ENCODE measurements at places on chromosomes 11 and 22.

DNA sequence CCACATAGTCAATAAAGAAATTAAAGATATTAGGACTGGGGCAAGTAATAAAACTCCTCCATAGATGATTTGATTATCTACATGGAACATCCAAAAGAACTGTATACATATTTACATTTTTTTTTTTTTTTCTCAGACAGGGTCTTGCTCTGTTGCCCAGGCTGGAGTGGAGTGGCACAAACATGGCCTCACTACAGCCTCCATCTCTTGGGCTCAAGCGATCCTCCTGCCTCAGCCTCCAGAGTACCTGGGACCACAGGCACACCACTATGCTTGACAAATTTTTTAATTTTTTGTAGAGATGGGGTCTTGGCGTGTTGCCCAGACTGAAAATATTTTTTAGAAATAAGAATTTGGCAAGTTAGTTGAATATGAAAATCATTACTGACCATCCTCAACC, 24.7 kb downstream of the REXO2 start:
- DNase-seq: no peak

GRCh38 chr22:39308614-39309363, 10.6 kb downstream of the RPL3 start:
- DNase-seq: no peak

DNA sequence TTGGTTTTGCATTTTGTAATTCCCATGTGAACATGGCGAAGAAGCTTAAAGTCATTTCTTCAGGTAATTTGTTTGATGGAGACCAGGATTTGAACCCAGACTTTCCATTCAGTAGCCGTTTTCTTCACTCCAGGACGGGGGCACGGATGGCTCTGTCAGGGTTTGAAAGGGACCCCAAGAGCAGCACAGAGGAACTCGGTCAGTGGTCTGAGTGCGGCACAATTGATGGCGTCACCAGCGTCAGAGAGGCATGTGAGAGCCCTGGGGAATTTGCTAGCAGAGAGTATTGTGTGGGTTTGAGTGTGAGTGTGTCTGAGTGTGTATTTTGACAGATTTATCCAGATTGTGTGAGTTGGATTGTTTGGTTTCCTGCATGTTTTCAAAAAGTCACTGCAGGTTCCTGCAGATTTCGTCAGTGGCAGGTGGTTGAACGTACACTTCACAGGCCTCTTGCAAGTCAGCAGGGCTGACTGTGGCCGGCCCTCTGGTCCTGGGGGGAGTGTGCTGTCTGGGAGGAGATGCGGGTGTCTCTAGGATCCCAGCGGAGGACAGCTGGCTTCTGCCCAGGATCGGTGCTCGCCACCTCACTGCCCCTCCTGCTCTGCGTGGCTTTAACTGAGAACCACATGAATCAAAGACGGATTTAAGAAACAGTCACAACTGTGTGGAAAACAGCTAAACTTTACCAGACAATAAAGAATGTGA, 199.3 kb downstream of the TBC1D22A start:
- DNase-seq: no peak

DNA sequence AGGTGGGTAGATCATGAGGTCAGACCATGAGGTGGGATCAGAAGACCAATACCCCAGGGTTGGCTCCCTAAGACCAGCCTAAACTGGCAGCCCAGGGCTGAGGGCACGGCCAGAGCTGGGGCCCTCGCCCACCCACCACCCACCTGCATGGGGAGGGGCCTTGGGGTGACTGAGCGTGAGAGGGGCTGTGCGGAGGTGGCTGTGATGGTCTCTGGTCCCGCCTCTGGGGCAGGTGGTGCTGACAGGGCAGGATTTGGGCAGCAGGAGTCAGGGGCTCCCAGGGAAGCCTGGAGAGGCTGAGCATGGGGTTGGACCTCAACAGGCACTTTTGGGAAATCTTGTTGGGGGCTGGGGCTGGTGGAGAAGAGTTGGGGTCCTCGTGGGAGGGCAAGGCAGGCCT, 39.8 kb upstream of the MUC5AC start:
- no peak for DNase-seq

- DNase-seq: no peak
Observed at GRCh38 chr11:73152861-73153483, 10.9 kb upstream of the FCHSD2 start.

GRCh38 chr11:58965246-58965985, 26.1 kb downstream of the GLYATL1 start:
- no peak for DNase-seq

DNA sequence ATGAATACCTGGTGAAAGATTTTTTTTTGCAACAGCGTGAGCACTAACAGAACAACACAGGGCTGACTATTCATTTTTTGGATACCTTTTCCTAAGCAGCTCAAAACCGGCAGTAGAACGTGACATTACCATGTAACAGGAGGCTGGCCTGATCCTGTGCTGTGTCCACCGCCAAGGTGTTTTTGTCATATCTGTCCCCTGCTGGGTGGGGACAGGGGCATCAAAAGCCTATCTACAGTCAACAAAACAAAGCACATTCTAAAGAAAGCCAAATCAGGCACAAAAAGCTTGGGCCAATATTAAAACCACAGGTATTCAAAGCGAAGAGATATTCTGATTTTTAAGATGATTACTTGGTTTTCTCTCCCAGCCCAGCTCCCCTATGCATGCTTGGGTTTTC, 151.2 kb downstream of the LRRC4C start:
- DNase-seq: no peak

GRCh38 chr11:16408619-16409018, 52.3 kb upstream of the SOX6 start:
- DNase-seq: no peak

DNA sequence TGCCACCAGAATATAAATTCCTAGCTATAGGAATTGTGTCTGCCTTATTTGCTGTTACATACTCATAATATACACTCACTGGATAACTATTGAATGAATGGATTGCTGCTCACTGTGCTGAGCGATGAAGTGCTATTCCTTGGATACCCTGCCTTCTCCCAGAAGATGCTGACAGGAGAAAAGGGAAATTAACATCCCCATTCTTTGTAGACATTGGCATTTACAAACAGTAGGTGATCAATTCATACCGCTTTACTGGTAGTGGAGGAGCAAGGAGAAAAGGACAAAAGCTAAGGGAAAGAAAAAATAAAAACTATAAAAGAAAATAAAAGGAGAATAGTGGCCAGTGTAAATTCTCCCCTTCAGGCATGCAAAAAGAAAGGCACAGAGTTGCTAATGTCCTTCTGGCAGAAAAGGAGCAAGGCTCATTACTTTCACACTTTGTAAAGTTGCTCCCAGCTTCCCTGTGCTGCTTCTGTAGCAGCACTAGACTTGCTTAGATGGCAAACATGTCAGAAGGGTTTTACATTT, 183.0 kb downstream of the LUZP2 start:
- DNase-seq: no peak

- no peak for DNase-seq
Observed at GRCh38 chr11:118696673-118697226, 17.3 kb upstream of the TREH start.

DNA sequence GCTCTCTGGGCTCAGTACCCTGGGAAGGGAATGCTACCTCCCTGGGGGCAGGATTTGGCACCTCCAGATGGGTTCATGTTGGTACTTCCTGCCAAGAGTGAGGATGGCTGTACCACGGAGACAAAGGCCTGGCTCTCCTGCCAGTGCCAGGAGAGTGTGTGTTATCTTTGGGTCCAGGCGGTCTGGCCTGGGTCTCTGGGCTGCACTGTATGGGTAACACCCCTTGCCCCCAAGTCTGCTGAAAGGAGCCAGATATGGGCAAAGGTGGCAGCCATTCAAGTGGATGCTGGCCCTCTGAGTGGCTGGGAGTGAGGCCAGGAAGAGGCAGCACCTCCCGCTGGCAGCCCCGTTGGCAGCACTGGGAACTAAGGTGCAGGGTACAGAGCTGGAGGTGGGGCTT, 91.5 kb downstream of the NECTIN1 start:
- DNase-seq: no peak

- no peak for DNase-seq
Observed at GRCh38 chr11:20034941-20035340, 125.3 kb downstream of the DBX1 start.

DNA sequence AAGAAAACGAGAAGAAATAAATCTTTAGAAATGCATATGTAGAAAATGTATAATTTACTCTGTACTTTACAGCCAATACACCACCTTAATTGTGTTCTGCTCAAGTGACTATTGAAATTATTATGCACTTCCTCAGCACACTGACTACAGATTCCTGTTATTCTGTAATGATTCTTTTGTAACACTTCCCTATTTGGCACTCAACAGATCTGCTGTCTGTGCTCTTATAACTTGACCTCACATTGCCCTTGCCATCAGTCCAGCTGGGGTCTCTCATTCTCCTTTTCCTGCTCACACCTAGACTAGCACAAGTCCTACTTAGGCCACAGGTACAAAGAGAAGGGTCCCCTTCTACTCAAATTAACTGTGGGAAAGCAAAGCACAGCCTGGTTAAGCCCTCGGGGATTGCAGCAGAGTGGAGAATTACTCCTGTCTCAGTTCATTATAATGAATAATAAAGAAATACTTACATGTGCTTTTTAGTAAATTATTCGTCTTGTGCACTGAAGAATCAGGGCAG, 860.4 kb downstream of the OPCML start:
- DNase-seq: no peak

DNA sequence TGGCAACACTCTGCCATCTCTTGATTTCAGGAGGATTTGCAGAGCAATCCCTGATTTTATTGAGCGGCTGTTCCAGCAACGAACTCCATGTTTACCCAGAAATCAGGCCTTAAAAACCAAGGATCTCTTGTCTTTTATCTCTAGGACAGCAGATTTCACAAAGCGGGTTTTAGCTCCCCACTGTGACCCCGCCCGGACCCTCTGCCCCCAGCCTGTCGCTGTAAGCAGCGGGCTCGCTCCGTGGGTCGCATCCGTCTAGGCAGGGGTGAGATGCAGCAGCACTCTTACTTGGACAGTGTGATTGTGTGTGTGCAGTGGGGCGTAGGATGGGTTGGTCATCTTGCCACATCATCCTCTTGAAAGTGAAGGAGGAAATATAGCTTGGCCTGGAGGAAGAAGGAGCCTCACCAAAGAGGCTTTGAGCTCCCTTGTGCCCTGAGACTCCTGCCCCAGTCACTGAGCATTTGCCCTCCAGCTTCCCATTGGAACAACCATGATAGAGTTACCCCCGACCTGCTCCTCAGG, 189.2 kb upstream of the TBCEL start:
- no peak for DNase-seq

DNA sequence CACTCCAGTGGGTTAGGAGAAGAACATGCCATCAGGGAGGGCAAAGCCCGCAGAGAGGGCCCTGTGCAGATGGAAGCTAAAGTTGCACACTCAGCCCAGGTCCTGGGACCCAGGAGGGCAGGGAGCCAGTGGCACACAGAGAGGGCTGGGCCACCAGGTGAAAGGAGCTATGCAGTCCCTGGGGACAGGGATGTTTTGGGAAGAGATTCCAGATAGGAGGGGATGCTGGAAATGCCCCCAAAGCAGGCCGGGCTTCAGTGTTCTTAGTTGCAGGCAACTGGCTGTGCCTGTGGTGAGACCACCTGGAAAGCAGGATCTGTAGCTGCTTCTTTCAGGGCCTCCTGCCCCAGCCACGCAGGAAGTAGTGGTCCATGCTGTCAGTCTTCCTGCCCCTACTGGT, 19.6 kb downstream of the ANKK1 start:
- no peak for DNase-seq

DNA sequence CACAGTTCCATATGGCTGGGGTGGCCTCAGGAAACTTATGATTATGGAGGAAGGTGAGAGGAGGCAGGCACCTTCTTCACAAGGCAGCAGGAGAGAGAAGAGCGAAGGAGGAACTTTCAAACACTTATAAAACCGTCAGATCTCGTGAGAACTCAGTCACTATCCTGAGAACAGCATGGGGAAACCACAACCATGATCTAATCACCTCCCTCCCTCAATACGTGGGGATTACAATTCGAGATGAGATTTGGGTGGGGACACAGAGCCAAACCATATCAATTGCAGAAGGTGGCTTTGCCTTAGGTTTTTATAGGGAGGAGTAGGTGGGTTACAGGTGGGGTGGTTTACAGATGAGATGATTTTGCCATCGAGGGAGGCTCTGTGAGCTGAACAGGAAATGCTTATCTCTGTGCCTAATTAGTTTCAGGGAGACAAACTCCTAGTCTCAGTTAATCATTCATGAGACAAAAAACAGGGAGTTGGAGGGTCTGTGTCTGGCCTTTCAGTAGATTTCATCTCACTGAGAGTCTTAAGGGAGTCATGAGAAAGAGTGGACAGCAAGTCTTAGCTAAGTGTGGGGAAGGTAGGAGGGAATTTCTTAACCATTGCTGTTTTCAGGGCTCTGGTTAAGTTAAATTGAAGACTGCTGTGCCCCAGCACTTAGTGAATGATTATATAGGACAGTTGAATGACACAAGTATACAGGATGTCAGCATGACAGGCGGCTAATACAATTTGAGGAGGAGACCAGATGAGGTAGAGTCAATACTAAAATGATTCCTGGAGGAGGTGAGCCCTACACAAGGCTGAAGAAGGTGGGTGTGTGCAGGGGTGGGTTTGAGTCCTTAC, 47.7 kb downstream of the CWC15 start:
- DNase-seq: no peak

- no peak for DNase-seq
Observed at GRCh38 chr11:69663326-69663725, 11.8 kb downstream of the LTO1 start.

DNA sequence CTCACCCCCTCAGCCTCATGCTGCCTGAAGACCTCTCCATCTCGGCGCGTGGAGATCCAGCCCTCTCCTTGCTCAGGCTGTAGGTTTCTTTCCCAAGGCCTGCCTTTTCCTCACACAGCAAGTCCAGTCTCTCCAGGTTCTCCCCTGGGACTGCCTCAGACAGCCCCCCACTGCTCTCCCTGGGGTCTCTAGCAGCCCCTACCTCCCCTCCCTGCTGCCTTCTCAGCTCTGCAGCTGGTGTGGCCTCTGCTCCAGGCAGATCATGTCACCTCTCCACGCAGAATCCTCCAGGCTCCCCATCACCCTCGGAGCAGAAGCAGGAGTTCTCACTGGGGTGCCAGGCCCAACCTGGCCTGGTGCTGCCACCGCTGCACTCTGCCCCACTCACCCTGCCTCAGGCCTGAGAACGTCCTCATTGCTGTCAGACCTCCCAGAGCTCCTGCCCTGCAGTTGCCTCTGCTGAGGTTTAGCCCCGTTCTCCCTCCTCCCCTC, 15.2 kb downstream of the SMARCB1 start:
- DNase-seq: no peak

DNA sequence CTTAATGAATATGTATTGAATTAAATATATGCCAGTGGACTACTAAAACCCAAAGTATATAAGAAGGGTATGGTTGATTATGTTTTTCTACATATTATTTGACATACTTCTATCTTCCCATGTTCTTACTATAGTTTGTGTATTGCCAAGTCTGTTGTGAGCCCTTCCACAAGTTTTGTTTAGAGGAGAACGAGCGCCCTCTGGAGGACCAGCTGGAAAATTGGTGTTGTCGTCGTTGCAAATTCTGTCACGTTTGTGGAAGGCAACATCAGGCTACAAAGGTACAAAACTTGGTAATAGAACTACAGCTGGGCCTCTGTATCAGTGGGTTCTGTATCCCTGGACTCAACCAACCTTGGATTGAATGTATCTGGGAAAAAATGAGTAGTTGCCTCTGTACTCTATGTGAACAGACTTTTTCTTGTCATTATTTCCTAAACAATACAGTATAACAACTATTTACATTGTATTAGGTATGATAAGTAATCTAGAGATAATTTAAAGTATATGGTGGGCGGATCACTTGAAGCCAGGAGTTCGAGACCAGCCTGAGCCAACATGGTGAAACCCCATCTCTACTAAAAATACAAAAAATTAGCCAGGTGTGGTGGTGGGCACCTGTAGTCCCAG, 38.7 kb upstream of the TTC36 start:
- DNase-seq: peak; percentile 45

GRCh38 chr11:72778535-72779494, 15.0 kb downstream of the STARD10 start:
- no peak for DNase-seq

GRCh38 chr11:118625036-118625690, 17.7 kb downstream of the PHLDB1 start:
- DNase-seq: no peak
